Hypothalamus (tissue), 51 donors: ENCODE measurements at places on chromosomes 6 and 20.

- DNase-seq, result no peak
Observed at GRCh38 chr6:285030-285771, 7.1 kb upstream of the DUSP22 start.

- DNase-seq, result no peak
Observed at GRCh38 chr6:6293317-6293716, 27.1 kb downstream of the F13A1 start.

DNA sequence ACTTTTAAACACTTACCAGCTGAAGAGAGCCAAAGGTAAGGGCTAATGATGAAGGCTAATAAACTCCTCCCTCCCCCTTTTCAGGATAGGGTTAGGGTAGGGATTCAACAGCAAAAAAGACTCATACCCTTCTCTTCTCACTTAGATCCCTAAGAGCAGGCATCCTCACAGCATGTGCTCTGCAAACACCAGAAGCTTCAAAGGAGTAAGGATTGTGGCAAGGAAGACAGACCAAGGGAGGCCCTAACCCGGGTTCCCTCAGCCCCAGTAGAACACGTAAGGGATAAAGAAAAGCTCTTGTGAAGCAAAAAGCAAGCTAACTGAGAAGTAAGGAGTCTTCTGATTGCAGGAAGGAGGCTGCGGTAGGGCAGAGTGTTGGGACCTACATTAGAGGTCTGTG lies 11.6 kb downstream of the MAP3K7 start:
- DNase-seq, result no peak

GRCh38 chr6:80639181-80639629 lies 532.7 kb downstream of the BCKDHB start:
- DNase-seq, result no peak

GRCh38 chr6:162403031-162403430 lies 324.5 kb downstream of the PRKN start:
- no peak for DNase-seq

GRCh38 chr20:5357946-5358345 lies 41.2 kb upstream of the PROKR2 start:
- DNase-seq, result no peak

GRCh38 chr6:164230804-164231203 lies 816.3 kb downstream of the QKI start:
- DNase-seq, result no peak

DNA sequence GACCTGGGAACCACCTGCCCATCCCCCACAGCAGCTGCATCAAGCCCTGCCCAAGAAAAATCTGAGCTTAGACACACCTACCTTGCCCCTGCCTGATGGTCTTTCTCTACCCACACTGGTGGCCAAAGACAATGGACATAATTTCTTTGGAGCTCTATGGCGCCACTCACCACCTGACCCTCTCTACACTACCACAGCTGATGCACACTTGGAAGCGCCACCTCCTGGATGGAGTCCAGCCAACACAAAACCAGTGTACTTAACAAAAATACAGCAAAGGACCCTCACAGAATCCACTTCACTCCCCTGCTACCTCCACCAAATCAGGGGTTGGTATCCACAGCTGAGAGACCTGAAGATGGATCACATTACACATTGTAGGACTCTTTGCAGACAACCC lies 39.7 kb upstream of the CLVS2 start:
- DNase-seq, result no peak

DNA sequence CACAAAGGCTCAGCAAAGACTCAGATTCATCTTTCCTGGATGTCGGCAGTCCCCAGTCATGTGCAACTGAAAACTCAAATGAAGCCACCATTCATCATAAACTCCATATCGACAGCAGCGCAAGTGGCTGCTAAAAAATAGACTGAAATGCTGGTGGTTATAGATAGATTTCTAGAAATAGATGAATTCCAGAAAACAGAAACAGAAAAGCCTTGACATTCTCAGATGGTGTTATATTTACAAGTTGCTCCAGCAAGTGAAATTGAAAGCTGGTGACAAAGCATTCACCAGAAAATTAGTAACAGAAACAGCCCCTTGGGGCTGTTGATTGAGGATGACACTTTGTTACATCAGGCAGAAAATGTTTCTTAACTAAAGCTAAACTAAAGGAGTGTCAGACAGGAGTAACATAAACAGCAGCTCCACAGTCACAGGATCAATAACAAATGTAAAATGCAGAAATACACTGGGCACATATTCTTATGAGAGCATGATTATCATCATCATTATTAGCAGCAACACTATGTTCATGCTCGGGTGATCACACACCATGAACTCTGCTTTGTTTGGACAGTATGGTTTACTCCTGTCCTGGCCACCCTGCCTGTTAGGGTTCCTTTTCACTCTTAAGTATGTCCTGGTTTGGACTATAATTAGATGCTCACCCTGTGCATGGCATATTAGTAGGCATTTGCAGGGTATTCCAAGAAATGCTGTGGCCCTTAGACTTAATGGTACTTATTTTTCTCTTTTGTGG lies 36.4 kb upstream of the SLC35F1 start:
- DNase-seq, result no peak

GRCh38 chr6:146111881-146112450 lies 83.1 kb downstream of the GRM1 start:
- no peak for DNase-seq
